Renal pelvis (tissue), 12 donors: ENCODE measurements at places on chromosomes 12 and 14. TPM values are rescaled to one million over a fixed set of nuclear protein-coding genes. Genes with fewer than 3 reads are reported as not detected.

GRCh38 chr12:32482226-32482625 lies 82.9 kb downstream of the FGD4 start:
- no peak for DNase-seq

DNA sequence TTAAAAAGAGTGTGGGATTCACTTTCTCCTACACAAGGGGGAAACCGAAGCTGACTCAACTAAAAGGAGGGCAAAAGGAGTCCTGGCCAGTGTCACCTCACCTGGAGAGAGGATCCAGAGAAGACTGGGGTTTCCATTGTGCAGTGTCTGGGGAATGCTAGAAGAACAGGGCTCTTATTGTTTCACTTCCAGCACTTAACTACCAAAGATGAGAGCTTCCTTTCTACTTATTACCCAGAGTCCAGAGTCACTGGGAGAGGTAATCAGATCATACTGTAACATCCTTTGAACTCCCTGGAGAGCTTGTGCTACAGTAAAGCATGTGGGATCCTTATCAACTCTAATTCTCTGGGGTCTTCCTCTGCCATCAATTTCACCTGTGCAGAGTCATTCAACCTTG lies 148.4 kb upstream of the BCL2L14 start:
- DNase-seq: no peak

- no peak for DNase-seq
Measured at GRCh38 chr14:91349481-91350074, 68.0 kb downstream of the CCDC88C start.

DNA sequence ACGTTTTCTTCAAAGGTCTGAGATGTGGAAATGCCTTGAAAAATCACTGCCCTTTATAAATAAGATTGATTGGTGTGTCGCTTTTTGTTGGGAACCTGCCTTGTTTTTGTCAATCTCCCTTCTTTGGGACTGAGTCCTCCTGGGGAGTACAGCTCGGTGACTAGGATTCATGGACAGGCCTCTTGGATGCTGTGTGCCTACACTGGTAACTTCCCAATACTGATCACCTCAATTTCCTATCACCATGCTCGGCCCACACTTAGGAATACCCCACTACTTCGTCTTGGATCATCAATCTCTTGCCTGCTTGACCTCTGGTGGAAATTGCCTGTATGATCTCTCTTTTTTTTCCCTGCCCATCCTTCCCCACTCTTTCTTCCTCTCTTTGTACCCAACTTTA lies 34.2 kb downstream of the NTN4 start:
- no peak for DNase-seq

GRCh38 chr14:69661194-69661537 lies 49.8 kb downstream of the SUSD6 start:
- no peak for DNase-seq

DNA sequence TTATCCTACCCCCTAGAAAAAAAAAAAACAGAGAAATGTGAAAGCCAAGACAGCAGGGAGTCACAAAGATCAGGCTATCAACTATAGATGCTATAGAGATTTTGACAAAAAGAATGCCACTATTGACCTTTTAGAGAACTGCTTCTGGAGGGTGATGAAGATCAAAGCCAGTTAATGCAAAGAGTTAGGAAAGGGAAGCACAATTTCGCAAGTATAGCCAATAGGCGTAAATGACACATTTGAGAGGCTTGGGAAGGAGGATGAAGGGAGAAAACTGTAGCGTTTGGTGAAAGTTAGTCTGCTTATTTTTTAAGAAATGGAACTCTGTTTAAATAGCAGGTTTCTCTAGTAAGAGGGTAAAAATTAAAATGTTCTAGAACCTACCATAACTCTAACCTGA lies 190.7 kb downstream of the DUSP6 start:
- no peak for DNase-seq

LALBA gene
- not detected for polyA plus RNA-seq

HSPA2 gene
- polyA plus RNA-seq: 16.1 TPM
